ENCODE measurements at places on chromosomes 2 and 18.

DNA sequence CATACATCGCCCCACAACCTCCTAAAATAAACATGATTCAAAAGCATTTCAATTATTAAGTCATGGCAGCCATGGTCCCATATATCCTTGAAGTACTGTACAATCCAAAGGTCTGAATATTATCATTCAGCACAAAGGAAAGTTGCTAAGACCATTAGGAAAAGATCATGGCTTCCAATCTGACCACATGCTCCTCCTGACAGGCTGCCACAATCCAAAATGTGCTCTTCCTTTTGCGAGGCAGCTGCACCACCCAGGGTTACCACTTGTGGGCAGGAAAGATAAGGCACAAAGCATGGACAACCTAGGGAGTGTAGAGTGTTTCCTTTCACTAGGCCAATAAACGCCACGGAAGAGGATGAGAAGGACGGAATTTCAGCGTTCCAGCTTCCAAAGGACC, 5.4 kb downstream of the BOLA3 start:
- DNase-seq, result peak; percentile 14

DNA sequence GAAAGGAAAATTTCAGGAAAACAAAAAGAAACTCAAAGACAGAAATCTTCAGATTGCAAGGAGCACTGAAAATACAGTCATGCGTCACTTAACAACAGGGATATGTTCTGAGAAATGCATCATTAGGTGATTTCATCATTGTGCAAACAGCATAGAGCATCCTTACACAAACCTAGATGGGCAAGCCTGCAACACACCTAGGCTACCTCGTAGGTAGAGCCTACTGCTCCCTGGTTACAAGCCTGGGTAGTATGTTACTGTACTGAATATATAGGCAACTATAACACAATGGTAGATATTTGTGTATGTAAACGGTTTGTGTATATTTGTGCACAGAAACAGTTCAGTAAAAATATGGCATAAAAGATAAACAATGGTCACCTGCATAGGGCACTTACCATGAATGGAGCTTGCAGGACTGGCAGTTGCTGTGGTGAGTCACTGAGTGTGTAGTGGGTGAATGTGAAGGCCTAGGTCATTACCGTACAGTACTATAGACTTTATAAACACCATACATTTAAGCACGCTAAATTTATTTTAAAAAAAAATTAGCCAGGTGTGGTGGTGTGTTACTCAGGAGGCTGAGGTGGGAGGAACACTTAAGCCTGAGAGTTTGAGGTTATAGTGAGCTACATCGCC, 33.4 kb downstream of the SFXN5 start:
- no peak for DNase-seq

DNA sequence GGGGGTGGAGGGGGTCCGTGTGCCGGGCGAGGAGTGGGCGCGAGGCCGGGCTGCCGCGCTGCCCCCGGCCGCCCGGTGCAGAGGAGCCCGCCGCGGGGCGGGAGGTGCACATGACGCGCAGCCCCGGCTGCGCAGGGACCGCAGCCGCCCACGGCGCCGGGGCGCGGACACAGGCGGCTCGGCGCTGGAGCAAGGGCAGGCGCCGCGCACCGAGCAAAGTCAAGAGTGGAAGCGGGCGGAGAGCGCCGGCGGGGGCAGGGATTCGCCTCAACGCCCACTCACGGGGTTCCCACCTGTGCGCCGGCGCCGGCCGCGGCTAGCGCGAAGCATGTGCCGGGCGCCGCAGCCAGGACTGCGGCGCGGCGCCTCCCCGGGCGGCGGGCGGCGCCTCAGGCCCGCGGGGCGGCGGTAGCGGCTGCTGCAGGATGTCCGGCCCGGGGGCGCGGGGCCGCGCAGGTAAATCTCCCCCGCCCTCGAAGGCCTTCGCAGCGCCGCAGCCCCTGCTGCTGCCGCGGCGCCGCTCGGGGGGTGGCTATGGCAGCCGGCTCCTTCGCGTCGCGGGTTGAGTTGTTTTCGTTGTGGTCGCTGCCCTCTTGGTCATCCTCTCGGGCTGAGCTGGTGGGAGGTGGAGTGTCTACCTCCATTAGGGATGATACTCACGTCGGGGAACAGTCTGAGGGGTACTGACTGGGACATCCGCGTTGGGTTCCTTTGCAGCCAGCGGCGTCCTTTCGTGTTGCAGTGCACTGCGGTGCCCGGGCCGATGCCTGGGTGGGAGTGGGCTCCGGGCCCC, 216.3 kb upstream of the DTNA start:
- DNase-seq, result no peak

DNA sequence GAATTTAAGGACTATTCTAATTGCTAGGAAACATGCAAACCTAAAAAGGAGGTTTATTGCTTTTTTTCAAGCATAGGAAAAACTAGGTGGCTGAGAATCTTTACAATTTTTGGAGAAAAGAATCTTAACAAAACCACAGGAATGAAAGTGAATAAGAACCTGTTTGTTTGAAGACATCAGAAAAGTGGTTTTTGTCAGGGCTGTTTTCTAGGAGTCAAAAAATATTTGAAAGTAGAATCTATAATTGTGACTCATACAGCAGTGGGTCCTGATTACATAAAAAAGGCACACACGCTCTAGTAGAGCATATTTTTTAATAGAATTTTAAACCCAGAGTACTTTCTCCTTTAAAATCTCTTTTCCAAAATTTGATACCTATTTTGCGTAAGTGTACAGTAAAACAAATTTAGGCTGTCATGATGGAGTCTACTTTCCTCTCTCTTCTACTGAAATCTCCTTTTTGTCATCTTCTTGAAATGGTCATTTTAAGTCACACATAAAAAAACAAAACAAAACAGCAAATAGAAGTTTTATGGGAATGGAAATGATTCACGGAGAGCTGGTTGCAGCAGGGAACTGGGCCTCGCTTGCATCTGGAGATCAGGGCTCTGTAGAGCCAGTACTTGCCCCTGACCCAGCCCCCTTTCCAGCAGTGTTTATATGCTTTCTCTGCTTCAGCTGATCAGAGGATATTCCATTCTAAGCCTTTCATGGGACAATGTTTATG, 59.1 kb upstream of the PELI1 start:
- DNase-seq, result peak; percentile 57

GRCh38 chr2:126513033-126513432, 142.9 kb upstream of the GYPC start:
- DNase-seq, result no peak

DNA sequence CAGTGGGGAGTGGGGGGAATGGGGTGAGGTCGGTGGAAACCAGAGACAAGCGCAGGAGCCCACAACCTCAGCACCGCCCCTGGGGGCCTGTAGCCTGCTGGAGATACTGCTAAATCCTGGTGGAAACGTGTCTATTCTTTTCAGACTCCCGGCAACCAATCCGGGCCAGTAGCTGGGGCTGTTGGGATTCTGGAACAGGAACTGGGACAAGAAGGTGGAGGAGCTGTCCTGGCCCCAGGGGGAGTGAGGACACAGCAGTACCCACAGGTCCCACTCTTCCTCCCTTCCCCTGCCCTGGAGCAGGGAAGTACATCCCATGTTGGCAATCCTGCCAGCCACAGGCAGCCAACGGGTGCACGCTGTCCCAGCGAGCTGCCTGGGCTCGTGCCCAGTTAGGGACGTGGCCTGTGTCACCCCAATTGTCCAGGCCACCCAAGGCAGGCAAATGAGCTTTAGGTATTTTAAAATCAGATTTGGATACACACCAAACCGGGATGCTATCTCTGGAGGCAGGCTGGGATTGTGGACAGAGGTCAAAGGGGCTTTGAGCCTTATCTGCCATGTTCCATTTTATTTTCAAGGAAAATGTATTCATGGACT, 51.8 kb downstream of the HS1BP3 start:
- no peak for DNase-seq

DNA sequence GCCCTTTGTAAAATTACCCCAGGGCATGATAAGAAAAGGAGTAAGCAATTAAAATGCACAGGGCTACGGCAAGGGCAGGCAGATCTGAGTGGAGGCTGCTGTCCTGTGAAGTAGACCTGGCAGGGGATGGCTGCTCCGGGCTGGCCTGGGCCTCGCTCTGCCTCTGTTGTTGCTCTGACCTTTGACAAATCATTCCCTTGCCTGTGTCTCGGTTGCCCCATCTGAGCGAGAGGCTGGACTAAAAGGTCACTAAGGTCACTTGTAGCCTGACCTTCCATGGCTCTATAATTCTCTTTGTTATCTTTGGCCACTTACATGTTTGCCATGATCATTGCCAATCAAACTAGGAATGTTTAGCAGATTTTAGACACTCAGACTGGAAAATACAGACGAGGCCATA, 118.1 kb downstream of the KLHL29 start:
- DNase-seq, result no peak

DNA sequence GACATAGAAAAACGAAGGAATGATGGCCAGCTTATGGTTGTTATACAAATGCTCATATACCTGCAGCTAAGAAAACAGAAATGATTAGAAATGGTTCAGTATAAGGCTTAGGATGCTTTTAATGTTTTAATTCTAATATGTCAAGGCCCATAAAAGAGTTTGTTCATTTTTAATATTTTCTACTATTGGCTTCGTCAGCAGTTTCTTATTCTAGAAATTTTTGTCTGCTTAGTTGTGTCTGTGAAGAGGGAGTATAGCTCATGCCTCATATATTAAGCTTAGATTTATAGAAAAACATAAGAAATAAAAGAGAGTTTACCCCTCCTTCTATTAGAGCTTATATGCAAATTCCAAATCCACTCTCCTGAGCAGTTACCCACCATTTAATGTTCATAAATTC, 292.6 kb downstream of the SLC8A1 start:
- DNase-seq, result no peak

DNA sequence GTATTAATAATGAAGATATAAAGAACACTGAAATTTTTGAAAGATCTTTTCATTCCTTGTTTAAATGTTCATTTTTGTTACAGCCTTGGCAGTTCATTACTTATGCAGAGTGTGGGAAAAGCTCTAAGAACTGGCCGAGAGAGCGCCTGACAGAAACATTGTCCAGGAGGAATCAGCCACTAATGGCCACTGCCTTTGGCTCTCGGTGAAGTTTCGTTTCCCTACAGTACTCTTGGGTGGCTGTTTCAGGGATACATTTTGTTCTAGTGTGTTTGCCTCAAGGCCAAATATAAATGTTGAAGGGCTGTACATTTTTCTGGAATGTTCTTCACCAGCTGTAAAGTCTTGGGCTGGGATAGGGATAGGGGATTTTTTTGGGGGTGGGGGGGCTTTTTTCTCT, 10.7 kb downstream of the SPTBN1 start:
- DNase-seq, result no peak

DNA sequence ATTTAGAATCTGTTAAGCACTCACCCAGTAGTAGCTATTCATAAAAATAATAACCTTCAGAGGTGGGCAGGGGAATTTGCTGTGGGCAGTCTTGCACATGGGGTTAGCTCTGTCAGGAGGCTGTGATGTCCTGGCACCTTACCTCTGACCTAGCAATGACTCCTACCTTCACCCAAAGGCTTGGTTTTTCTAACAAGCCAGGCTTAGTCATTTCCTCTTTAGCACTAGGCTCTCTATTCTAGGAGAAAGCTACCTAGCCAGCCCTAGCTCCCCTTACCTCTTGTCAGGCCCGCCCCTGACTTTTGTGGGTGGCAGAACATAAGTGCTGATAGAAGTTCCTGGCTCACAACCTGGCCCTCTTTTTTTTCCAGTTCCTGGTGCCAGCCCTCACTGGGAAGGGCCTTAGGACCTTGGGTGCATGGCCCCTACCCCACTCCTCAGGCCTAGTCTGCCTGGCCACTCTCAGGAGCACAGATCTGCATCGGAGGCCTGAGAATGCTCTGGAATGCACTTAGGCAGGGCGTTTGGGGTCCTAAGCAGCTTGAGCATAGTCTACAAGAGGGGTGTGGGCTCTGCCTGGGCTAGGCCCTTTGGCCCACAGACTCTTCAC, 17.7 kb downstream of the CPLX4 start:
- no peak for DNase-seq

DNA sequence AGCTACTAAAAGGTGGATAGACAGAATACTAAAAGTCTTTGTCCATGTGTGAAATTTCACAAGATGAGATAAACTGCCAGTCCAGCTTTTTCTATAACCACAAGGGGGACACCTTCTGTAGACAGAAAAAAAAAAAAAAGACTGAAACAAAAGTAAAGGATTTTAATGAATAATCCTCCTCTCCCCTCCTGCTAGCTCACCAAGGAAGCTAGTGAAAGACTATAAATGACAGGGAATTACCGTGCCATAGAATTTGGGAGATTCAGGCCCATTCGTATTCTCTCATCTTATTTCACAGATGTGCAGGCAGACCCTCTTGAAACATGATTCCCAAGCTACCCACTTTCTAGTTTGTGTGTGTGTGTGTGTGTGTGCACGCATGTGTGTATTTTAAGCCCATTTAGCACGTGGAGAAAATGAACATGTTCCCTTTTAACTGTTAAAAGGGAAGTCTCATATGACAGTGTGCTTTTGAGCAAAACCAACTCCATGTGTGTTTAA, 36.3 kb upstream of the SLC8A1 start:
- DNase-seq, result no peak

DNA sequence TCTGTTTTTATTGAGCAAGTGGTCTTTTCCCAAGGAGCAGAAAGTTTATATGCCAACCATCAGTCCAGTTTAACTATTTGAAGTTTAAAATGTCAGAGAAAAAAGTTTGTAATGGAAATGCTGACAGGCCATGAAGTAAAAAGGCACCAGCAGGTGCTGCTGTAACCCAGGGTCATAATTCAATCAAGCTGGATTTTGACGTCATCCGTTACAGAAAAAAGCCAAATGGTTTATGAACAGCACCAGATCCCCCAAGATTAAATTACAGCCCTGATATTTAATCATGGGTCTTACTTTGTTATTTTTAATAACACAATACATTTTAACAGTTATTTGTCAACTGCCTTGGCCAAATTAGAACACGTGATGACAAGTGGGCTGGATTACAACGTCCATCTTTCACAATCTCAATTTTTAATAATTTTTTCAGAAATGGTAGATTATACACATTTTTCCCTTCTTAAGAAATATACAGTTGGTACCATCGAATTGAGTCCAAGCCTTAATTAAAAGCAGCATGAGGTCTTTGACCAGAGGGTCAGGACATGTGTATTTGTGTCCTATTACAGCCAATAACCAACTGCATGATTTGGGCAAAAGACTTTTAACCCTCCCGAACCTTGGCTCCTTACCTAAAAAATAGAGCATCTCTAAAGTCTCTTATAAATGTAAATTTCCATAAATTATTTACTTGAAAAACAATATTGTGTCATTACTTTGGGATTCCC, 10.0 kb downstream of the TCF4 start:
- no peak for DNase-seq

- DNase-seq, result no peak
These were observed 143.0 kb downstream of the RAD51AP2 start for GRCh38 chr2:17375262-17375661.

- DNase-seq, result no peak
These were observed 163.5 kb downstream of the ZEB2 start for GRCh38 chr2:144356402-144356801.

GRCh38 chr2:10741139-10741538, 19.7 kb downstream of the ATP6V1C2 start:
- peak; percentile 75 for DNase-seq

- no peak for DNase-seq
These were observed 204.6 kb downstream of the MGAT5 start for GRCh38 chr2:134458473-134458853.

GRCh38 chr2:119431155-119431975, at the start of gene TMEM37:
TSS of gene TMEM37 (plus strand) at chr2:119431854. CDS start at chr2:119431904, 50 bp downstream.
- peak; percentile 87 for DNase-seq

- no peak for DNase-seq
These were observed 4.6 kb downstream of the SIX2 start for GRCh38 chr2:45004562-45005191.

GRCh38 chr2:99926986-99927385, 215.4 kb downstream of the AFF3 start:
- no peak for DNase-seq

GRCh38 chr2:97871096-97871780, 124.5 kb downstream of the TMEM131 start:
- no peak for DNase-seq

- no peak for DNase-seq
These were observed 41.7 kb upstream of the LYPD6B start for GRCh38 chr2:148996805-148997204.

GRCh38 chr2:118268268-118268667, 180.0 kb downstream of the INSIG2 start:
- DNase-seq, result no peak

Measured in HAP-1 (cell line).